ENCODE measurements at places on chromosomes 16 and 17.

DNA sequence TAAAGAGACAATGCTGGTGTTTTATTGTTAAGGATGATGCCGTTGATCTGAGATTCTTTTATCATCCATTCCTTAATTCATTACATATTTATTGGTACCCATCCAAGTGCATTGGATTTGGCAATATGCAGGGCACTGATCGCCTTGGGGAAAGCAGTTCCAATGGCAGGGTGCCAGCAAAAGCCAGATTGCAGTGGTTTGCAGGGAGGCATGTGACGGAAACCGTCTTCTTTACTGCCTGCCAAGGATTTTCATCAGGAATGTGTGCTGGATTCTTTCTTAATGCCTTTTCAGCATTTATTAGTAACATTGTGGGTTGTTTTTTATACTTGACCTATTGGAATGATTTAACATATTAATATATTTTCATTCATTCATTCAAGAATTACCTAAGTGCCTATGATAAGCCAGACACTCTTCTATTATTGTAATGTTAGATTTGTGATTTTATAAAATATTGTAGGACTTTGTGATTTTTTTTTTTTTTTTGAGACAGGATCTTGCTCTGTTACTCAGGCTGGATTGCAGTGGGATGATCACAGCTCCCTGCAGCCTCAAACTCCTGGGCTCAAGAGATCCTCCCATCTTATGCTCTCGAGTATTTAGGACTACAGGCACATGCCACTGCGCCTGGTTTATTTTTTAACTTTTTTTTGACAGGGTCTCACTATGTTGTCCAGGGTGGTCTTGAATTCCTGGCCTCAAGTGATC is 93.4 kb upstream of the TNRC6A start:
- DNase-seq, result peak; percentile 91

GRCh38 chr16:30747331-30747730 is 894 bp upstream of the PHKG2 start:
- peak; percentile 69 for DNase-seq

GRCh38 chr16:75317532-75317931 is 66.1 kb upstream of the BCAR1 start:
- no peak for DNase-seq

DNA sequence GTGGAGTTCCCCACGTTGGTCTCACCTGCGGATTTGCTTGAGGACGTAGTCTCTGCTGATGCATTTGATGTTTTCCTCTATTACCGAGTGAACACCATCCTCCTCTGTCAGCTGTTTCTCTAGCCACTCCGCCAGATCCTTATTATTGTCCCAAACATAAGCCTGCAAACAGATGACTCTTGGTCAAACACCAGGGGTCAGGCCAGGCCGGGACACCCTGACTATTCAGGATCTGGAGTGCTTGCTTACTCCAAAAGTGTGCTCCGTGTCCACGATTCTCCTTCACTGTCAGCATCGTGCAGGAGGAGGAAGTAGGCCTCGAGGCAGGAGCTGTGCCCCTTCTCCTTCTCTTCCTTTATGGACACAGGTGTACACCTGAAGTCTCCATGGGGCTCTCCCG is 140.2 kb downstream of the AATF start:
- DNase-seq, result no peak

DNA sequence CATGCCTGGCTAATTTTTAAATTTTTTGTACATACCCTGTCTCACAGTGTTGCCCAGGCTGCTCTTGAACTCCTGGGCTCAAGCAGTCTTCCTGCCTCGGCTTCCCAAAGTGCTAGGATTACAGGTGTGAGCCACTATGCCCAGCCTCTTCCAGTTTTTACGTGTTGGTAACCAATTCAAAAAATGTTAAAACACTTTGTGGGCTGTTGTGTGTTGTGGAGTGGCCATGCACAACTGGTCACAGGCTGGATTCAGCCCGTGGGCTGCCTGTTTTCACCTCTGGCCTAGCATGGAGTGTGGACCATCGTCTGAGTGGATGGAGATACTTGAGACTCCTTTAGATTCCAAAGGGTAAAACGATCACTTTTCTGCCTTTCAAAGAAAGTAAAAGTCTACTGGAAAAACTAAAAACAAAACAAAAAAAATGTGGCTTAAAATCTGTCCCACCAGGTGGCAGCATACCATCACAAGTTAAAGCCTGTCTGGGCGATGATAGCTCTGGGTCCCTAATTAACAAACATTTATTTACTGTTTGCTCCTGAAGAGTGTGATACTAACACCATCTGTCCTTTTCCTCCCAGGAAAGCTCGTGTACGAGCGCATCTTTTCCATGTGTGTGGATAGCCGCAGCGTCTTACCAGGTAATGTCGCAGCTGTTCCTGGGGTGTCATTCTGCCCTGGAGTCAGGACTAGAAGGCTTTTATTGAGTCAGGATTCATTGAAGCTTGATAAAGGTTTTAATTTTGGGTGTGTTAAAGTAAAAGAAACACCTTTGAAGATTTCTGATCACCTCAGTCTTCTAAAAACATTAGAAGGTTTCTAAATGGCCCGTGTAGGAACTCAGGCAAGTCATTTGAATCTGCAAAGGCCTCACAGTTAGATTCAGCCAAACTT is 45.8 kb downstream of the VPS35L start:
- peak; percentile 53 for DNase-seq
